Activated CD4-positive, alpha-beta T cell treated with anti-CD3 and anti-CD28 coated beads for 36 hours (primary cell): ENCODE measurements at places on chromosomes 5 and 9. TPM values are rescaled to one million over a fixed set of nuclear protein-coding genes. Genes with fewer than 3 reads are reported as not detected.

IFNK gene
- not detected for total RNA-seq

FOXD4 gene
- 0.16 TPM for total RNA-seq

GADD45G gene
- total RNA-seq, result 1.2 TPM

DNA sequence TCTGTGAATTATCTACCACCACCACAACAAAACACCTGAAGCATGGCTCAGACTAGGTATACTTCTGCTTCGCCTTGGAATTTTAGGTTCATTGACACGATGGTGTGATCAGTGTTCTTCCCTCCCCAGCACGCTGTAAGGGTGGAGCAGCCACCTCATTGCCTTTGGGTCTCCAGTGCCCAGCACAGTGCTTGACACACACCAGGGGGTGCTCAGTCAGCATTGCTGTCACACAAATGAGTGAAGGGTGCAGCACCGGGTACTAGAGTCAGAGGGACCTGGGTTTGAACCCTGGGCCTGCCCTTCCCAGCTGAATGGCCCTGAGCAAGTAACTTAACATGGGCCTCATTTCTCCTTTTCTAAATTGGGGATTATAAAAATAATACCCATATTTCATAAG lies 9.9 kb upstream of the ANGPTL2 start:
- no peak overlapping the region for H3K4me3 ChIP-seq
- H3K36me3 ChIP-seq, result no peaks in the 10 kb centered on the region
- no peak overlapping the region for H3K27ac ChIP-seq

- peaks cover 44% of the 10 kb centered on the region for H3K36me3 ChIP-seq
- no peak overlapping the region for H3K4me3 ChIP-seq
- no peaks in the 10 kb centered on the region for H3K4me1 ChIP-seq
- no peak overlapping the region for H3K27ac ChIP-seq
- H3K27me3 ChIP-seq, result no peaks in the 10 kb centered on the region
- no peak for DNase-seq
Observed at GRCh38 chr5:10233505-10233904, 16.2 kb downstream of the ATPSCKMT start.

GRCh38 chr5:10538789-10539686 lies 24.8 kb upstream of the ANKRD33B start:
- peaks cover 14% of the 10 kb centered on the region for H3K27me3 ChIP-seq
- no peak for DNase-seq
- peaks cover 12% of the 10 kb centered on the region for H3K4me1 ChIP-seq

GRCh38 chr5:52119768-52120167 lies 667.9 kb upstream of the ITGA1 start:
- no peak overlapping the region for H3K27ac ChIP-seq
- H3K4me1 ChIP-seq, result no peaks in the 10 kb centered on the region
- no peaks in the 10 kb centered on the region for H3K36me3 ChIP-seq
- H3K27me3 ChIP-seq, result no peaks in the 10 kb centered on the region
- DNase-seq, result no peak
